ENCODE measurements at places on chromosomes 2 and 18. TPM values are rescaled to one million over a fixed set of nuclear protein-coding genes. Genes with fewer than 3 reads are reported as not detected.
A peak's percentile ranks its signal among the peaks of the same experiment; 100 is the strongest.

- no peak for DNase-seq
Observed at GRCh38 chr2:158197940-158198339, 96.3 kb downstream of the UPP2 start.

The TIA1 gene
- 88.0 TPM for total RNA-seq

The ALPI gene
- not detected for total RNA-seq

DNA sequence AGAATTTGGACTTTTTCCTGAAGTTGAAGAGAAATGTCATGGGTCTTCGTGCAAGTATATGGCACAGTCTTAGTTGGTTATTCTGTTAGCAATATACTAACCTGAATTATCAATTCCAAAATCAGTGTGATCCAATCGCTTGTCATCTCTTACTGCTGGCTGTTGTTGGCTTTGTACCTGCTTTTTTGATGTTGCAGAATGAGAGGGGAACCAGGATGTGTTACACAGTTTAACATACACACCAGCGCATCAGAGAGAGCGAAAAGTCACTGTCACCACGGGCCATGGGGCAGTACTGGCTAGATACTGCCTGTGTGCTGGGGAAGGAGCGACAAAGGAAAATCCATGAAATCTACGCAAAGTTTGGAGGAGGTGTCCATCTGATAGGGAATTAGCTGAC, 59.3 kb upstream of the SPP2 start:
- DNase-seq: no peak

The CCDC68 gene
- total RNA-seq: not detected

GRCh38 chr2:66587216-66587615, 152.3 kb downstream of the MEIS1 start:
- no peak for DNase-seq

DNA sequence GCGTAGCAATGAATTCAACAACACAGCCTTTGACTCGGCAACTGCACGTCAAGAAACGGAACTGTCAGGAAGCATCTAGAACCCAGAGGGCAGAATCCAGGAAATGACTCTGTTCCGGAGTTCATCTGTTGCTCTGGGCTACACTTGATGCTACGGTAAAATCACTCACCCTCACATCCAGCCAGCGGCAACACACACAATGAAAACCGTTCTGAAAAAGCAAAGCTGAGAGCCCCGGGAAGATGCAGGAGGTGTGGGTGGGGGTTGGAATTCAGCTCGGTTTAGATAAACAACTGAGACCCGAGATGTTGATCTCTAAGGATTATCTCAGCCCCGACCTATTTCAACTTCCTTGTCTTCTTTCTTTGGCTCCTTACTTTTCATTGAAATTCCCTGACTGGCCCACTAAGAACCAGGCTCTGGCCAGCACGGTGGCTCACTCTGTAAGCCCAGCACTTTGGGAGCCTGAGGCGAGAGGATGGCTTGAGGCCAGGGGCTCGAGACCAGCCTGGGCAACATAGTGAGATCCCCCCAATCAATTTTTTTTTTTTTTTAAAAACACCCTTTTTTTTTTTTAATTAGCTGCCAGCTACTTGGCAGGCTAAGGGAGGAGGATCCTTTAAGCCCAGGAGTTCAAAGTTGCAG, 13.3 kb upstream of the RAB17 start:
- DNase-seq: no peak

The ANKRD39 gene
- 25.2 TPM for total RNA-seq

- DNase-seq: no peak
Observed at GRCh38 chr2:131058214-131058843, 34.9 kb downstream of the FAM168B start.

The EVX2 gene
- not detected for total RNA-seq

The IL1F10 gene
- not detected for total RNA-seq

The RAB27B gene
- total RNA-seq: not detected

- DNase-seq: no peak
Observed at GRCh38 chr18:4750393-4751346, 295.6 kb upstream of the DLGAP1 start.

The RNF25 gene
- total RNA-seq: 29.8 TPM

GRCh38 chr2:54636415-54637139, 86.9 kb upstream of the EML6 start:
- no peak for DNase-seq

DNA sequence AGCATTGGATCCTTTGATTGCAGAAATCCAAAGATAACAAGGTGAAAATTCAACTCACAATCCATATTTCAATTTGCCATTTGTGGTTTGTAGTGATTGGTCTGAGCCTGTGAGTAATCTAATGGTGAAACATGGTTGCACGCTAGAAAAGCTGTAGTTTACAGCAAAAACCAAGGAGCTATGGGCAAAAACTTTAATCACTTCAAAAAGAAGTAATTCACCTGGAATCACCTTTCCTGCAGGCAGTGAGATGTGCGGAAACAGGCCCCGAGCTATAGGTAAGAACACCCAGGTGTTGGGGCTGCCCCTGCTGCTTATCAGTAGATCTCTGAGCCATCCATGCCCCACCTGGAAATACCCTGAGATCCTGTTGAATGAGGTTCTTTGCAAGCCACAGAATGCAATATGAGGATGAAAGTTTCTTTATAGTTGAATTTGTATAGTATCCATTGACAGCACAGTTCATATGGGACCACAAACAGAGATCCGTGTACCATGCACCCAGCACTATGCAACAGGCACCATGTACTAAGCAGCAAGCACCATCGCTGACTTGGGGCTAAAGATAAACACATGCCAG, 208.2 kb downstream of the SPP2 start:
- no peak for DNase-seq

The MC4R gene
- total RNA-seq: not detected

- no peak for DNase-seq
Observed at GRCh38 chr2:54960164-54960563, 90.1 kb downstream of the RTN4 start.

DNA sequence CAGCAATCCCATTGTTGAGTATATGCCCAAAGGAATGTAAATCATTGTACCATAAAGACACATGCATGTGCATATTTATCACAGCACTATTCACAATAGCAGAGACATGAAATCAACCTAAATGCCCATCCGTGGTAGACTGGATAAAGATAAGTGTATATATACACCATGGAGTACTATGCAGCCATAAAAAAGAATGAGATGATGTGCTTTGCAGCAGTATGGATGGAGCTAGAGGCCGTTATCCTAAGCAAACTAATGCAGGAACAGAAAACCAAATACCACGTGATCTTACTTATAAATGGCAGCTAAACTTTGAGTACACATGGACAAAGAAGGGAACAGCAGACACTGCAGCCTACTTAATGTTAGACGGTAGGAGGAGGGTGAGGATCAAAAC, 18.4 kb upstream of the RAMP1 start:
- DNase-seq: no peak

DNA sequence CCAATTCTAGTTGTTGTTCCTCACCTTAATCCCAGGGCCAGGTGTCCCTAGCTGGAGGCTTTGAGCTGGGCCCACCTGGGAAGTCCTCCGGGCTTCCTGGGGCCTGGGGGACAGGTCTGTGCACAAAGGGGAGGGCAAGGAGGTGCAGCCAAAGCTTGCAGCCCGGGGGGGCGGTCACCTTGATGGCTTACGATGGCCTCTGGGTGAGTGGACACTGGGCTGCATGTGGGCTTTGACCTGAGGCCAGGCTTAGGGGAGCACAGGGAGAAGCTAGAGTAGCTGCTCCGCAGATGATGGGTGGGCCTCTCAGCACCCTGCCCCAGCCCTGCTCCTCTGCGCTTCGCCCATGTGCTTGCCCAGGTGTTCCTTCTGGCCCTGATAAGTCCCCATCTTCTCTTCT, 41.8 kb upstream of the HAAO start:
- no peak for DNase-seq

The TANC1 gene
- total RNA-seq: 1.0 TPM

DNA sequence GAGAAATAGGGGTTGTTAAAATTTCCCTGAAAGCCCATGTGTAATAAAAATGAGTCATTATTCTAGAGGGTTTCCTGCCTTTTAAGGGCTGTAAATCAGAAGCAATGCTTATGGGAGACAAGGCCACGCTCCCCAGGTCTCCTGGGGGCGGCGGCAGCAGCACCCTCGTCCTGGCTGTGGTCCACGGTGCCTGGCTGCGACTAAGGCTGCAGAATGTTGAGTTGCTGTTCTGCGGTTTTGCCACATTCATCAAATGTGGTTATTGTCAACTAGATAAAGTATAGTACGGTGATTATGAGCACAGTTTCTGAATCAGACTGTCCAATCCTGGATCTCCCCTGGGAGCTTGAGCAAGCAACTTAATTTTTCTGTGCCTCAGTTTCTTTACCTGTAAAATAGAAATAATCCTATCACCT, 11.9 kb upstream of the AGFG1 start:
- DNase-seq: peak; percentile 88

DNA sequence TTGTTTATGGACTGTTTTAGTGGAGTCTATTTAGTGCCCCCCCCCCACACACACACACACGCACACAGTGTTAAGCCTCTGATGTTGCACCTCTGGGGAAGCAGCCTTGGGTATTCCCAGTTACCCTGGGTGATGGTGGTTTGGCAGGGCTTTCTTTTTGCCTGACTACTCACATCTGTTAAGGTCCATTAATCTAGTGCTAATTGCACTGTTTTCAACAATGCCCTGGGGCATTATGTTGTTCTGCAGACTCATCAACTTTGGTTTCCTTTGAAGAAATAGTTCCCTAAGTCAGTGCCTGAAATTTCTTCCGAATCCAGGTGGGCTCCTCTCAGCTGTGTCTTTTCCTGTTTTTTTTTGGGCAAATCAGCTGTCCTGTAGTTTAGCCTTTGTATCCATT, 34.7 kb downstream of the SPOPL start:
- no peak for DNase-seq

DNA sequence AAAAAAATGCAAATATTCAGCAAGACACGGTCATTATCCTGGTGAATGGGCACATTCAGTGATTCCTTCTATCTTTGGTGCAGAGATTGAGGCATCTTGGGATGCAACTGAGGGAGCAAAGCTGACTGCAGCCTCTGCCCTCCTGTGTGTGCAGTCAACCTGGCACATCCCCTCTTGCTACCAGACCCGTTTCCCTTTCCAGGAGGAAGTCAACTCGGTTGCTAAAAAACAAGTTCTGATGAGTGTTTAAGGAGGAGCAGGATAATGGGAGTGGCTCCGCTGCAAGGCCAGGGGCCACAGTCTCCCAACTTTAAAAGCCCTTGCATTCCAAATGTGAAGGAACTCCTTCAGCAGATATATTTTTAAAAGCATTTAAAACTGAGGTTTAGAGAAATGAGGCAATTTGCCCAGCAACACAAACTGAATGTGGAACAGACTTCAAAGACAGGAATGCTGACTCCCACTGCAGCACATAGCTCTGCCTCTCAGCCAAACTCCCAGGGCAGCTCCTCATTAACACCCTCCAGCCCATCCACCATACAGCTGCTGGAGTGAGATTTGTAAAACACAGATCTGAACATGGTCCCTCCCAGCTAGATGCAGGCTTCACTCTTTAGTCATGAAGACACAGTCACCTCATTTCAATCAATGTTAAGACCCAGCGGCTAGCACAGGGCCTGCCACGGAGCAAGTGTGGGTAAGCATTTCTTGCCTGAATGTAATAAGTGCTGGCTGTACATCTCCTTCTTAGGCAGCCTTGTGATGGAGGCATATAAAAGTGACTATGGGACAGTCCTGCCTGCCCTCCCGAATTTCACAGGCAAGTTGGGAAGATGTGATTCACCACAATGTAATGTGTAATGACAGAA, 54.3 kb downstream of the VSNL1 start:
- no peak for DNase-seq

- DNase-seq: no peak
Observed at GRCh38 chr2:117555965-117556364, 258.5 kb upstream of the DDX18 start.

- DNase-seq: no peak
Observed at GRCh38 chr2:112523291-112523777, 18.9 kb upstream of the POLR1B start.

The NOSTRIN gene
- not detected for total RNA-seq

The LYPD6B gene
- total RNA-seq: not detected

DNA sequence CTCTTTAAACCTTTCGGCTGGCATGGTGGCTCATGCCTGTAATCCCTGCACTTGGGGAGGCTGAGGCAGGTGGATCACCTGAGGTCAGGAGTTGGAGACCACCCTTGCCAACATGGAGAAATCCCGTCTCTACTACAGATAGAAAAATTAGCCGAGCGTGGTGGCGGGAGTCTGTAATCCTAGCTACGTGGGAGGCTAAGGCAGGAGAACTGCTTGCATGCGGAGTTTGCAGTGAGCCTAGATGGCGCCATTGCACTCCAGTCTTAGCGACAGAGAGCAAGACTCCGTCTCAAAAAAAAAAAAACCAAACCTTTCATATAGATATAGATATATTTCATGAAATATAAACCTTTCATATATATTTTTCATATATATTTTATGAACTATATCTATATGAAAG, 864.7 kb downstream of the TRIB2 start:
- DNase-seq: no peak

The CEP76 gene
- total RNA-seq: 16.8 TPM

- DNase-seq: no peak
Observed at GRCh38 chr18:12072996-12073395, 20.6 kb upstream of the ANKRD62 start.

DNA sequence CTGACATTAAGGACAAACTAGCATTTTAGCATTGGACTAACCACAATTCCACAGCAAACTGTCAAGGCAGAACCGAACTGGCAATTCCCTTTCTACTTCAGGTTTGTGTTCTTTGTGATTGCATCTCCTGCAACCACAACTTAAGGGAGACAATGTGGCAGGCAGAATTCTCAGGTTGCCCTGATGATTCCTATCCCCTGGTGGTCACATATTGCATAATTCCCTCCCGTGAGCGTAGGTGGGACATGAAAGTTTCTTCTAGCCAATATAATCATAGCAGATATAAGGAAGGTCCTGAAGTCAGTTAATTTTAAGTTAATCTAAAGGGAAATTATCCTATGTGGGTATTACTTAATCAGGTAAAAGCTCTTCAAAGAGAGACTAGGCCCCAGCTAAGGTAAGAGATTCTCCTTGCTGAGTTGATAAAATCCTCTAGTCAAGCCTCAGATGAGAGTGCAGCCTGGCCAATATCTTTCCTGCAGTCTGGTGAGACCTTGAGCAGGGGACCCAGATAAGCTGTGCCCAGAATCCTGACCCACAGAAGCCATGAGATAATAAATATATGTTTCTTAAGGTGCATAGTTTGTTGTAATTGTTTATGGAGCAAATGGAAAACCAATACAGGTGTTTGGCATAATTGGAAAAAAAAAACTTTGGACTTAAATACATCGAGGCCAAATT, 45.9 kb upstream of the TNP1 start:
- no peak for DNase-seq

The RGPD3 gene
- total RNA-seq: 0.04 TPM

The MRO gene
- total RNA-seq: not detected

The ANKRD62 gene
- total RNA-seq: not detected

The DAW1 gene
- not detected for total RNA-seq

Measured in activated naive CD8-positive, alpha-beta T cell treated with anti-CD3 and anti-CD28 coated beads for 36 hours (primary cell).